ENCODE measurements at places on chromosomes 13 and 19. TPM values are rescaled to one million over a fixed set of nuclear protein-coding genes. Genes with fewer than 3 reads are reported as not detected.
A peak's percentile ranks its signal among the peaks of the same experiment; 100 is the strongest.

DNA sequence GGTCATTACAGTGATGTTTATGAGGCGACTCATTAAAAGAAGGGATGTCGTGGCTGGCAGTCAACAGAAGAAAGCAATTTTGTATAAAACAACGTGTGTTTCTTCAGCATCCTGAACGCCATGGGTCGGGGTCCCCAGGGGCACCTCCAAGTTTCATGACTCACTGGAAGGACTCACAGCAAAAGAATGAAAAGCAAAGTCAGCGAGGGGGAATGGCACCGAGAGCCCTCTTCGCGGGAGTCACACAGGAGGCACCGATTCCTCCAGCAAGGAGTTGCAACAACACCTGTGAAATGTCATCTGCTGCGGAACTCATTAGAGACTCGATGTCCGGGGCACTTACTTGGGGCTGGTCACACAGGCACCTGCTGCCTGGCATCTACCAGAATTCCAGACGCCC is 130.7 kb upstream of the PEG3 start:
- no peak for DNase-seq

GRCh38 chr13:71368336-71368735 is 498.7 kb downstream of the DACH1 start:
- no peak for DNase-seq

DNA sequence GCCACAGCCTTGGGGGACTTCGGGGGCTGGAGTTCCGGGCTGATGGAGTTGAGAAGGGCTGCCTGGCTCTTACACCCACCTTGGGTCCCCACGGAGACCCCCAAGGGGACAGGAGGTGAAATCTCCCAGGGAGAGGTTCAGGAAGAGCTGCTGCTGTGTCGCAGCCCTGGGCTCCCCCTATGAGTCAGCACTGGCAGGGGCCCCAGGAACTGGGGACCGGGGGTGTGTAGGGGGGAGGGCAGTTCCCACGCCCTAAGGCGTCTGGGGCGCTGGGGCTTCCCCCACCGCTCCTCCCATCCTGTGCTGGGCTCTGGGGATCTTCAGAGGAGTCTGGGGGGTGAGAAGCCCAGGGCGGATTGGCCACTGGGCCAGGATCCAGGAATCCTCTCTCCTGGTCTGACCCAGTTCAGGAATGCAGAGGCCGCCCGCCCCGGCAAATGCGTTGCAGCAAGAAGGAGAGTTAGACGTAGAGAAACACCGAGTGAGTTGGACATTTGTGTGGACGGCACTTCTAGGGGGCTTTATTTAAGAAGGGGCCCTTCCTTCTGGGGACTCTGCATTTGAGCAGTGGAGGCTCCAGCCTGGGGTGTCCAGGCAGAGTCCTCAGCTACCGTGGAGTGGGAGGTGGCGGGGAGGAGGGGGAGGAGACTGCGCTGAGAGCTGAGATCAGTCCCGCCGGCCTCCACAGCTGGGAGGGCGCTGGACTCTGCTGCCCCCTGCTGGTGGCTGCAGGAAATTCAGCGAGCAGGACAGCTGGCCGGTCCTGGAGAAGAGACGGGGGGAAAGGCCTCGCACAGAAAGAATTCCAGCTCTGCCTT is 15.0 kb upstream of the NANOS3 start:
- DNase-seq: peak; percentile 92

- DNase-seq: no peak
These were observed 85.8 kb upstream of the UBL3 start for GRCh38 chr13:29936051-29936813.

Gene PDX1
- polyA plus RNA-seq: not detected
